Right atrium auricular region (tissue), 2 donors: ENCODE measurements at places on chromosomes 11 and 22. TPM values are rescaled to one million over a fixed set of nuclear protein-coding genes. Genes with fewer than 3 reads are reported as not detected.

Gene CD3E
- total RNA-seq = not detected

Gene MAPK8IP2
- total RNA-seq = 0.26 TPM

Gene HORMAD2
- not detected for total RNA-seq

Gene A4GALT
- total RNA-seq = 78.6 TPM

Gene DSCAML1
- 0.67 TPM for total RNA-seq

Gene PLAAT2
- not detected for total RNA-seq

Gene ANKK1
- total RNA-seq = not detected

Gene OR5A1
- total RNA-seq = not detected

Gene DEFB131B
- not detected for total RNA-seq

Gene MS4A12
- not detected for total RNA-seq

Gene LARGE1
- 101 TPM for total RNA-seq

Gene FAM76B
- total RNA-seq = 5.3 TPM

Gene CCND1
- 101 TPM for total RNA-seq

Gene CHRDL2
- 2.0 TPM for total RNA-seq

Gene MMP10
- total RNA-seq = not detected

Gene ETS1
- 37.9 TPM for total RNA-seq

Gene PATL1
- 13.2 TPM for total RNA-seq

Gene PLAAT4
- total RNA-seq = 18.2 TPM

Gene GDPD4
- total RNA-seq = not detected

Gene P2RX6
- total RNA-seq = 5.4 TPM

Gene RAG2
- total RNA-seq = not detected

Gene FOLR1
- not detected for total RNA-seq
